ENCODE measurements at places on chromosomes 3 and 15.

DNA sequence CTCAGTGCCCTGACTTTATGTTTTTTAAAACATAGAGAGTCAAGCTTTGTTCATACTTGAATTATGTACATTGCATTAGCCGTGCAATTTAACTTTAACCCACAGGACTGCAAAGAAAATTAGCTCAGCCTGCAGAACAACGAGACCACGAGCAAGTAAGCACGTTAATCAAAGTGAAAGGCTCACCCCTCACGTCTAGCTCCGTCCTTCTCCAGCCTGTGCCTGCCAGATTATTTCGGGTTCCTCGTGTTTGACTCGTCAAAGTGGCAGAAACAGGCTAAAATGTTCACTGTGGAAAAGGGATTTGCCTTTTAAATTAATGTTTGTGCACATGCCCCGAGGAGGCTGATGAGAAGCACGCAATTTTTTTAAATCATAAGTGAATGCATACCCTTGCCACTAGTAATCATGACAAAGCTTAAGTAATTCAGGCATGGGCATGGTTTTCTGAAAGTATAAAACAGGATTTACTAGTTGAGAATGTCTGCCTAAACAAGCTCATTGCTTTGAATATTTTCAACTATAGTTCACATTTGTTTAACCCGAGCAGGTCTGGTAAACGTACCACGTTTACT, 15.3 kb downstream of the ZBTB38 start:
- no peak for DNase-seq

DNA sequence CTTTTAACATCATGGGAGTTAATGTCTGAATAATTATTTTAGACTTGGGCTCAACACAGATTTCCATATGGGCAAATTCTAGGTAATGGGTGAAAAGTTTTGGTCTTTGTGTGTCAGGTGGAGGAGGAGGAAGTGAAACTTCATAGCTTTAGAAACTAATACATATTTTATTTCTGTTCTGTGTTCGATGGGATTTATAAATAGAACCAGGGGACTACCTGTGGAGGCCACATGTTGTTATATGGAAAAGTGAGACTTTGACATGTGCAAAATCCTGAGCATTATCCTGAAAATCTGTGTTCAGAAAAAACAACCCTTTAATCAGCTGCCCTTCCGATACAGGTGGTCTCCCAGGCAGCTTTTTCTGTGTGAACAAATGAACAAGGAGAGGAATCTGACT, 209.5 kb downstream of the SOX2 start:
- DNase-seq = no peak

DNA sequence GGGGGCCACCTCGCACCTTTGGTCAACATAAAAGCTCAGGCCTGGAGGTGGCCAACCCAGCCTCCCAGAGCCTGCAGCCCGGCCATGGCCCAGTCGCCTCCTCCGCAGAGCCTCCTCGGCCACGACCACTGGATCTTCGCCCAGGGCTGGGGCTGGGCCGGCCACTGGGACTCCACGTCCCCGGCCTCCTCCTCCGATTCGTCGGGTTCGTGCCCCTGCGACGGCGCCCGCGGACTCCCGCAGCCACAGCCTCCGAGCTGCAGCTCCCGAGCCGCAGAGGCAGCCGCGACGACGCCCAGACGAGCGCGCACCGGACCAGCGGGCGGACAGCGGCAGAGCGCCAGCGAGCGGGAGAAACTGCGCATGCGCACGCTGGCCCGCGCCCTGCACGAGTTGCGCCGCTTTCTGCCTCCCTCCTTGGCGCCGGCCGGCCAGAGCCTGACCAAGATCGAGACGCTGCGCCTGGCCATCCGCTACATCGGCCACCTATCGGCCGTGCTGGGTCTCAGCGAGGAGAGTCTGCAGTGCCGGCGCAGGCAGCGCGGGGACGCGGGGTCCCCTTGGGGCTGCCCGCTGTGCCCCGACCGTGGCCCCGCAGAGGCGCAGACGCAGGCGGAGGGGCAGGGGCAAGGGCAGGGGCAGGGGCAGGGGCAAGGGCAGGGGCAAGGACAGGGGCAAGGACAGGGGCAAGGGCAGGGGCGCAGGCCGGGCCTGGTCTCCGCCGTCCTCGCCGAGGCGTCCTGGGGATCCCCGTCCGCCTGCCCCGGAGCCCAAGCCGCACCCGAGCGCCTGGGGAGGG, at the start of gene MESP2:
TSS of gene MESP2 (plus strand) at position 59 of the 799 bp plus-strand sequence. CDS start at position 85, 26 bp downstream.
- DNase-seq = peak; percentile 89

GRCh38 chr3:5301651-5302297, 114.3 kb downstream of the EDEM1 start:
- DNase-seq = no peak

DNA sequence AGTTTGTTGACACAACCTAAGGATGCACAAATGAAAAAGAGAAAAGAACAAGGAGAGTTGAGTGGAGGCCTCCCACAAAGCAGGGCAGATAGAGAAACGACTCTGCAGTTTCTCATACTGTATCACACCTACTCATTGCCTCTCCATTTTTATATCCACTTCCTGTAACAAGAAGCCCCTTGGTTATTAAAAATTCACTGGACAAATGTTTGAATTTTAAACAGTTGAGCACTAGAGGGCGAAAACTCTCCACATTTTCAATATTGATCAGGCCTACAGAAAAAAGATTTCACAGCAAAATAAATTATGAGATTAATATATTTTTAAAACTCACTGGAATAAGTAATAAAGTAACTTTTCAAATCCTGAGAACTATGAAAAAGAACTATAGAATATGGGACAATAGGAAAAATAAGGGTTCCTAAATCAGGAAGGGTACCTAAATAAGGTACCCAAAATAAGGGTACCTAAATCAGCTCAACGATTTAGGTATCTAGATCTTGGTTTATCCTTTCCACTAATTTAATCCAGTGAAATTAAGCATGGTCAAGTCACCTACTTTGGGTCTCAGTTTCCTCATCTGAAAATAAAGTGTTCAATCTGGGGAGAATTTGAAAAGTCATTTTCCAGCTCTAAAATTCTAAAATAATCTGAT, 47.0 kb upstream of the PPIB start:
- no peak for DNase-seq

- DNase-seq = no peak
Measured at GRCh38 chr15:76251717-76252116, 59.6 kb downstream of the ETFA start.

GRCh38 chr15:36501063-36501678, 78.3 kb upstream of the CDIN1 start:
- no peak for DNase-seq

GRCh38 chr15:63414474-63415120, 33.0 kb upstream of the CA12 start:
- DNase-seq = no peak

GRCh38 chr3:192827208-192827607, 90.4 kb downstream of the MB21D2 start:
- no peak for DNase-seq

DNA sequence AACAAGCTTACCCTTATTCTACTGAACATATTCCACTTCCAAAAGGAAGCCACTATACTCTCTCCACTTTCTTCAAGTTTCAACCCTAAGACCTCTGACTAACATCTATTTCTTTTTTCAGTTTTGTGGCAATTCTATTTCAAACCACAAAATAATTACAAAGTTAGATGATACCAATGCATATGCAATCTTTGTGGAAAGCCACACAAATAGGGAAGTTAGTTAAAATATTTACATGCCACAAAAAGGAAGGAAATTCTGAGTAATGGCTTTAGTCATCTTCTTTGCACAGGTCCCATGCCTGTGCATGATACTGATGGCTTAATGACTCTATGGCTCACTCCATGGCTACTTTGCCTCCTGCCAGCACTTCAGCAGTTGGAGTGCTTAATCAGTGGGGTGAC, 57.0 kb upstream of the MCTP2 start:
- DNase-seq = no peak

DNA sequence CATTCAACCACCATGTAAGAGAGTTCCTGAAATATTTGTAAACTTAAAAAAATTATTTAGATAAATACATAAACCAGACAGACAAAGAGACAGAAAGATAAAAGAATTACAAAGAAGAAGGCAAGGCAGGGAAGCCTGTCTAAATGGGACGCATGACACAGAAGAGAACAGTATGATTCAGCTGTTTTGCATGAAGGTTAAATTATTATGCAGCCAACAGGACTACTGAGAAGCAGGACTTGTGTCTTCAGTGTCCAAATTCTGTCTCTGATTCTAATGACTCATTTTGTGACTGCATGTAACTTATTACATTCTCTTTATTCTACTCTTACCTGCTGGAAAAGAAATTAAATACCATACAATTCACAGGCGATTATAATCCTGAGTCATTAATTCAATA, 340.4 kb upstream of the KCNMB2 start:
- DNase-seq = no peak

- DNase-seq = no peak
Measured at GRCh38 chr15:38127306-38127771, 125.3 kb upstream of the SPRED1 start.

All from left forelimb (tissue), 1 donor.